ENCODE measurements at places on chromosomes 11 and 22.
A peak's percentile ranks its signal among the peaks of the same experiment; 100 is the strongest.

GRCh38 chr11:47464483-47464882 is 15.5 kb upstream of the RAPSN start:
- peak; percentile 12 for DNase-seq

DNA sequence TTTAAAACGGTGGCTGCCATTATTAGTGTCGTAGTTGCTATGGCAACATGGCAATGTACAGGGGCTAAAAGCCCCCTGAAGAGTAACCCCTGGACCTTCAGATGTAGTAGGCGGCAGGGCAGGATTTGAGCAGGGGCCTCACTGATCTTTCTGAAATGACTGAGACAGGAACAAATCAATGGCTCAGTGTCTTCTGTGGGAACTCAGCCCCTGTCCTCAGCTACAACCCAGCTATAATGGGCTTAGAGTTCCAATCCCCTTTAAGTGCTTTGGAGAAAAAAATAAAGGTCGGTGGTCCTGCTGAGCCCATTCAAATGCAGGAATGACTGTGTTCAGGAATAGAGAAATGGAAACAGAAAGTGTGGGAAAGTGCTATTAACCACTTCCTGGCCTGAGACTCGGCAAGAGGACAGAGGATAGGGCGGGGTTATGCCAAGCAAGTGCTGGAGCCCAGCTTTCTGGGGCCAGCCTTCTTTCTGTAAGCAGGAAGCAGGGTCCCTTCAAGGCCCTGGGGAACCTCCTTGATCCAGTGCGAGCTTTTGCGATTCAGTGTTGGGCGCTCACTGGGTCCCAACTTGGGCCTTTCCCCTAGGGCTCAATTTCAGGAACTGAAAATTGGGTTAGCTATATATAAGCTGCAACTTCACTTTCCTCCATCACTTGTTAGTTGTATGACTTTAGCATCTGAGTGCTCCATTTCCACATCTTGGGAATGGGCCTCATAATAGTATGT is 6.1 kb upstream of the CD82 start:
- peak; percentile 61 for DNase-seq

DNA sequence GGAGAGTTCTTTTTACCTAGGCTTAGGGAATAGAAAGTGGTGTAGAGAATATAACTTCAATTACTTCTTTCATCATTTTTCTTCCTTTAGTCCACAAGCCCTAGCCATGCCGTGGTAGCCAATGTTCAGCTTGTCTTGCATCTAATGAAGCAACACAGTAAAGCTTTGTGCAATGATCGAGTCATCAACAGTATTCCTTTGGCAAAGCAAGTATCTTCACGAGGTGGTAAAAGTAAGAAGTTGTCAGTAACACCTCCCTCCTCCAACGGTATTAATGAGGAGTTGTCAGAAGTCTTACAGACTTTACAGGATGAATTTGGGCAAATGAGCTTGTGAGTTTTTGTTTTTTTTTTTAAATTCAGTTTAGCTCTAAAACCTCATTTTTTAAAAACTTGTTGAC is 37.4 kb downstream of the CEP57 start:
- DNase-seq: no peak

DNA sequence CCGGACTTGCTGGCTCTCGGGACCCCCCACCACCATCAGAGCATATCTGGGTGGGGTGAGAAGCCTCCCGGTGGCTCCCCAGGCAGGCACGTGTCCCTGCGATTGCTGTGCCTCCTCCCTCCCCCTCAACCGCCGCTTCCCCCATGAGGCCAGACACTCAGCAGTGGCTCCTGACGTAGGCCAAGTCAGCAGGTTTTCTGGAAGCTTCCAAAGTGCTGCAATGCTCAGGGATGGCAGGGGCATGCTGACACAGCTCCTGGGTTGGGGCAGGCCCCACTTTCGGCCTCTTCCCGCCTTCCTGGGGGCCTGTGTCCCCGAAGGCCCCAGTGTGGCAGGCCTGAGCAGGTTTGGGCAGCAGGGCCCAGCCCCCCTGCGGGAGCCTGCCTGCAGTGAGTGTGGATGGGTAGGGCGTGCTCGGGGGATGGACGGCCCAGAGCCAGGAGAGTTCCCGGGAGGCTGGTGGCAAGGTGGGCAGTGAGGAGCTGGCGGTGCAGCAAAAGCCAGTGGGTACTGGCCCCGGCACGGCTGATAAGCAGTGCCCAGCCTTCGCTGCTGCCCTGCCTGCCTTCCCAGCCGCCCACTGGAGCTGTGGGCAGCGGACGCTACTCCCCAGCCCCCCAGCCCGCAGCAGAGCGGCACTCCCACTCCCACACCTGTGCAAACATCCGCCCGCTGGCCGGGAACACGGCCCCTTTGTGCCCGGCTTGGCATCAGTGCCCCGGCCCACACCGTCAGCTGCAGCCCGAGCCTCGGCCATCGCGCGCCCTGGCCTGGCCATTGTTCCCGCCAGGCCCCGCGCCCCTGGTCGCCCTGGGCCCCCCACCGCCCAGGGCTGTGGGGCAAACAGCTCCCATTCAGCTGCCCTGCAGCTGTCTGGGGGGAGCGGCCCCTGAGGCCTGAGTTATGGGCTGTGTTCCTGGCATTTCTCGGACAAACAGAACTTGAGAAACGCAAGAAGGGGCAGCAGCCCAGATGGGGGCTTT is 125.0 kb downstream of the KCNQ1OT1 start:
- no peak for DNase-seq

GRCh38 chr11:72579816-72580641 is 94.2 kb downstream of the PDE2A start:
- no peak for DNase-seq

DNA sequence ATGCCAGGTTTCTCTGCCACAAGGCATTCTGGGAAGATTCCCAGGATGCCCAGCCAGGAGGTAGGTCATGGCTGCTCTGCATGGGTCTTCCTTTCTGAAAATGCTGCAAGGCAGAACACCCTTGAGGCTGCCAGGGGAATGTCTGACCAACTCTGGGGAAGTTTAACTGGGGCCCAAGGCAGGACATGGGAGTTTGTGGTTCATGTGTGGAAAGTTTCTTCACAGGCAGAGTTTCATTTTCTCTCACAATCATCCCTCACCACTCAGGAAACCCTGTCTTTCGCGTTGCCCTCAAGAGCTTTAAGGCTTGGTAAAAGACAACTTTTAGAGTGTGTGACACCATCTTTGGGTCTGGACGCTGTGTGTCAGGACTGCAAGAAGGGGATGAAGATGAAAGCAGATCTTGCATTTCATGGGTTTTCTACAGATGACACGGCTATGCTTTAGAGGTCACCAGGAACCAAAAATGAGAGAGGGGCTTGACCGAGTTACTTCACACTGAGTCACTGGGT is 133.5 kb downstream of the CD44 start:
- peak; percentile 73 for DNase-seq

DNA sequence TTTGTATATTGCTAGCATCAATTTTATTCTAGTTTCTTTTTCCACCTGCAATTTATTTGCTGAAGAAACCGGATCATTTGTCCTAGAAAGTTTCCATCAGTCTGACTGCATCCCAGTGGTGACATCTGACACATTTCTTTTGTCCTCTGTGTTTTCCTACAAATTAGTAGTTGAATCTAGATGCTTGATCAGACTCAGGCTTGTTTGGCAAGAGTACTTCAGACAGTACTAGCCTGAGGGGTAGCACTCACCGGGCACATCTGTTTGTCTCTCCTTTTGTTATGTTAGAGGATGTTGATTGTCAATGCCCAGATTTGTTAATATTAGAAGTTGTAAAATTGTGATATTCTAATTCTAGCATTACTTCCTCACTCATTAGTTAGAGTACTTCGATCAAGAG is 204.8 kb downstream of the SWAP70 start:
- no peak for DNase-seq

- no peak for DNase-seq
Measured at GRCh38 chr11:66841861-66842260, 1.4 kb upstream of the RCE1 start.

GRCh38 chr22:36999463-36999862 is 19.8 kb downstream of the TST start:
- no peak for DNase-seq

DNA sequence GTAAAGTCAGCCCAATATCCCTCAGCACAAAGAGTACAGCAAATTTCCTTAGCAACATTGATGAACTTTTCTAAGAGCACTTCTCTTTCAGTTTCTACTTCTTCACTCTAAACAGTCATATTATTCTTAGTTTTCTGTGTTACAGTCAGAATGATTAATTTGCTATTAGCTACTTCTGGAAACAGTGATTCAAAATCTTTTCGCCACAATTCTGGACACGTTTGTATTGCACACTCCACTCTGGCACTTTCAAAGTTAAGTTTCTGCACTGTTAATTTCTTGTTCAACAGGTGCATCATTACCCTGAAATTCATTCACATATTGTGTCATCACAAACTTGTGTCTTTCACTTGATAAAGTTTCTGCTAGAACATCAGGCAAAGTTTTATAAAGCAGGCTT is 22.5 kb downstream of the ABTB2 start:
- no peak for DNase-seq

GRCh38 chr11:76767659-76768058 is 15.5 kb upstream of the TSKU start:
- DNase-seq: no peak

DNA sequence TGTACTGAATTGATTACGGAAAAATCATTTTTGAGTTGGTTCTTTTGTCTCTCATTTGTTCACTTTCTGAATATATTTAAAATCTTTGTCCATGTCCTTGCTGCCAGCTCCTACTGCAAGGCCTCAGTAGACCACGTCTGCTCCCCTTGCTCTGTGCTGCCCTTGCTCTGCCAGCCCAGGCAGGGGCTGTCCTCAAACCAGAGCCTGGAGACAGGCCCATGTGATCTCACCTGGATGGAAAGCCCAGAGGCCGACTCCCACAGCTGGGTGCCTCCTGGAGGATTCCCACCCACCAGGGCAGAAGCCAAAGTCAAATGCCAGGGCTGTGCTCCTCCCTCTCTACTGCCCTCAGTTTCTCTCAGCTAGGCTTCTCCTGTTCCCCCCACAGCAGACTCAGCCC is 141.8 kb downstream of the NTM start:
- DNase-seq: no peak

DNA sequence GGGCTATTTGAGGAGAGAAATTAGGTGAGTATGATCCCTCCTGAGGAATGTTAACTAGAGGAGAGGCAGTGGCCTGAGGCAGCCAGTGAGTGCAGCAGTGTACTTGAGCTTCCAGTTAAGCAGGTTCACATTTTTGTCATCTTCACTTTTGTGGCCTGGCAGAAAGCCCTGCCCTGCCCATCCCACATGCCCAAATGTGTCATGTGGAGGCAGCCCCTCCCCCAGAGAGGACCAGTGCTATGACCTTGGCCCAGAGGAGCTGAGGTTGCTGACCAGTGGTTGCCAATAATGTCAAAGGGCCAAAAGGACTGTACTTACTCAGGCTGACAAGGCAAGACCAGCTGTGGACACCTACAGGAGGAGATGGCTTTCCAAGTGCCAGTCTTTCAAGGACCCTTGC is 17.6 kb upstream of the GRK2 start:
- DNase-seq: no peak

DNA sequence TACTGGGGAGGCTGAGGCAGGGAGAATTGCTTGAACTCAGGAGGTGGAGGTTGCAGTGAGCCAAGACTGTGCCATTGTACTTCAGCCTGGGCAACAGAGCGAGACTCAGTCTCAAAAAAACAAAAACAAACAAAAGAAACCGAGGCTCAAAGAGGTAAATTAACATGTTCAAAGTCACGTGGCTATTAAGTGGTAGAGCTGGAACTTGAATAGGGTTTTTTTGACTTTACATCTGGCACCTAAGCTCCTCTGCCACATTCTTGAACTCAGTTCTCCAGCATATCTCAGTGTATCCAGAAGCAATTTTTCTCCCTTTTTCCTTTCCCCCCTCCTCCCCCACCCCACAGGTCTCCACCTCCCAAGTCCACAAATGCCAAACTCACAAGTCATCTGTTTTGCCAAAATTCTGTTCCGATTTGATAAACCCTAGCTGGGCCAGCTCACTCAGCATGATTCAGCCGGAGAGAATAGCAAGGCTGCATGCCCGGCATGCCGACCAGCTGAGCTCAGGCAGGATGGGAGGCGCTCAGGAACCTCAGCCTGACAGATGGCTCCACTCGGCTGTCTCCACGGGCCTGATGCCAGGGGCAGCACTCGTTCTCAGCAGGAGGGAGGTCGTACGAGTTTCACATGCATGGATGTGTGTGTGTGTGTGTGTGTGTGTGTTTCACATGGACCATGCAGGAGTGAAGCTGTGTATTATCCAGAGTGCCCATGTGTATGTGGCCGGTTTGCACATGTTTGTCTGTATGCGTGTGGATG is 63.2 kb upstream of the RRAS2 start:
- no peak for DNase-seq

- no peak for DNase-seq
Measured at GRCh38 chr11:100562128-100562527, 125.0 kb upstream of the ARHGAP42 start.

DNA sequence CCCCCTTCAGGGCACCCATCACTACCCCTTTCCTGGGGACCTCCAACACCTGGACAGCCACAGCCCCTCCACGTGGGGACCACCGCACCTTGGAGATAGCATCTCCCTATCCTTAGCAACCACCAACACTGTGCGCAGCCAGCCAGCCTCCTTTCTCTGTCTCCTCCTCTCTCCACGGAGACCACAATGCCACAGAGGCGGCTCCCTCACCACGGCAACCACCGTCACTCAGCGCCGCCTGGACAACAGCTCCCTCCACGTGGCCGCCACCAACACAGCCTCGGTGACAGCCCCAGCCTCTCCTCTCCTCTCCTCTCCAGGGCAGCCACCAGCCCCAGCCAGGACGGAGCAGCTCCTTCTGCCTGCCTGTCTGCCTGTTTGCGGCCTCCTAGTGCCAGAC is 10.5 kb downstream of the ELFN2 start:
- peak; percentile 64 for DNase-seq

- no peak for DNase-seq
Measured at GRCh38 chr11:120182372-120182771, 28.5 kb upstream of the OAF start.

DNA sequence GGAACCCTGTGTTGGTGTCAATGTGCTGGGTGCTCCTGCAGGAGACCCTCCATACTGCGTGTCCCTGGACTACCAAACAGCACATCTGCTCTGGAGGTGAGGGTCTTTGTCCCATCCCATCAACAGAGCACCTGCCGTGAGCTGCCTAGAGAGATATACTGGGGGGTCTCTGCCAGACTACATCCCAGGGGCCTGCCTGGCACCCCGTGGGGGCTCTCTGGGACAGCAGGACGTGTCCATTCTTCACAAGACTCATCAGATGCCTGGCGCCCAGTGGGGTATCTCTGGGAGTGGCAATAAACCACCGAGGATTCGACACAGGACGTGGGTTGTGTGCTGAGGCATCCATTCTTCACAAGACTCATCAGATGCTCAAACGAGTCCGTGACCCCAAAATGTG is 42.7 kb downstream of the SHANK2 start:
- no peak for DNase-seq

DNA sequence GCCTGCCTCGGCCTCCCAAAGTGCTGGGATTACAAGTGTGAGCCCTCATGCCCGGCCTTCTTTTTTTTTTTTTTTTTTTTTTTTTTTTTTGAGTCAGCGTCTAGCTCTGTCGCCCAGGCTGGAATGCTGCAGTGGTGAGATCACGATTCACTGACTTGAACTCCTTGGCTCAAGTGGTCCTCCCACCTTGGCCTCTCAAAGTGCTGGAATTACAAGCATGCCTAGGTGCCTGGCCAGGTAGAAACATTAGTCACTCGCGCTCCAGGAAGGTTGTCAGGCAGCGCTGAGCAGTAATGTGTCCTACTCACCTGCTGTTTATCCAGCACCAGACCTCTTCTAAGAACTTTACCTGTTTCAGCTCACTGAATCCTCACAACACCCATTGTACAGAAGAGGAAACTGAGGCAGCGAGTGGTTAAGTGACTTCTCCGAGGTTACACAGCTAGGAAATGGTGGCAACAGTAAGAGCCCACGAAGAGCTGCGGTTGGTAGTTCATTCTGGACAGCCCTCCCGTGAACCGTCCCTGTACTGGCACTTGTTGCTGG is 496 bp upstream of the CST6 start:
- no peak for DNase-seq

- DNase-seq: no peak
Measured at GRCh38 chr11:86388198-86388597, 13.5 kb downstream of the CCDC81 start.

Data from activated CD8-positive, alpha-beta T cell treated with anti-CD3 and anti-CD28 coated beads for 36 hours (primary cell).